ENCODE measurements at places on chromosomes 12 and 14. TPM values are rescaled to one million over a fixed set of nuclear protein-coding genes. Genes with fewer than 3 reads are reported as not detected.

JDP2 gene
- polyA plus RNA-seq = 26.1 TPM

OASL gene
- 3.0 TPM for polyA plus RNA-seq

EGLN3 gene
- 17.6 TPM for polyA plus RNA-seq

GRCh38 chr12:131564845-131565244, 146.0 kb upstream of the SFSWAP start:
- no peak for DNase-seq

DNA sequence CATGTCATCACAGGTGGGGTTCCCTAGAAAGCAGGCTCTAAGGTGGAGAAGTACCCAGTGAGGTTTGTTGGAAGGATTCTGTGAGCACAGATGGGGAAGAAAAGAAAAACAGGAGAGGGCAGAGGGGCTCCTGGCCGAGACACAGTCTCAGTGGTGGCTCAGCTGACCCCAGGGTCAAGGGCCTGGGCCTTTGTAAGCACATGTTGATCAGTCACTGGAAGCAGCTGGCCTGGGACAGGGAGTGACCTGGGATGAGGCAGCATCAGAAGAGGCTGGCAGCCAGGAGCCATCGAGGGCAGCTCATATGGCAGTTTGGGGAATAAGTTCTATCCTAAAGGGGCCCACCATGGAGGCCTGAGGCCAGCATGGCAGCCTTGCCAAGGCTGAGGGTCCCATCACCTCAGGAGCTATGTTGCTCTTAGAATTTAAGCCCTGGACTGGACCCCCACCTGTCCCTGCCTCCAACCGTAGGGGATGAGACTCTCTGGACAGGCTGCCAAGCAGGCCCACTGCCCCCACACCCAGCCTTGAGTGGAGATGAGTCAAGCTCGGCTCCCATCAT, 6.3 kb upstream of the TMEM179 start:
- DNase-seq = no peak

GRCh38 chr12:67942724-67943123, 46.5 kb upstream of the IFNG-AS1 start:
- DNase-seq = no peak

DNA sequence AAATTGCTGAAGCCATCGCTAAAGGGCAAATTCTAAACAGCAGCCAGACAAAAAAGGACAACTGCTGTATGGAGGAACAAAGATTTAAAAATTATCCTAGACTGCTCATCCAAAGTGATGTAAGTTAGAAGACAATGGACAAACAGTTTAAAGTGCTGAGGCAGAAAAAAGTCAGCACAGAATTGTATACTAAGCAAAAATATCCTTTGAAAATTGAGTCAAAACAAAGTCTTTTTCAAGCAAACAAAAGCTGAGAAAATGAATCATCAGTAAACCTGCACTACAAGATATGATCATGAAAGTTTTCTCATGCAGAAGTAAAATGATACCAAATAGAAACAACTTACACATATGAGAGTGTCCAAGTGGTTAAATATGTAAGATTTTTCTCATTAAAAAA, 43.6 kb downstream of the EML5 start:
- no peak for DNase-seq

- DNase-seq = no peak
Observed at GRCh38 chr14:93957333-93957710, 19.0 kb downstream of the ASB2 start.
